ENCODE measurements at places on chromosomes 11 and 22. TPM values are rescaled to one million over a fixed set of nuclear protein-coding genes. Genes with fewer than 3 reads are reported as not detected.
A peak's percentile ranks its signal among the peaks of the same experiment; 100 is the strongest.

The OR10G8 gene
- not detected for total RNA-seq

The MPEG1 gene
- total RNA-seq = not detected

The ACO2 gene
- total RNA-seq = 69.1 TPM

The GRAP2 gene
- under 0.01 TPM for total RNA-seq

The IGLL1 gene
- not detected for total RNA-seq

The KRTAP5-7 gene
- total RNA-seq = not detected

The RFPL3 gene
- not detected for total RNA-seq

The NXF1 gene
- total RNA-seq = 28.3 TPM

- DNase-seq = no peak
Observed at GRCh38 chr11:103736315-103737036, 300.0 kb upstream of the DDI1 start.

DNA sequence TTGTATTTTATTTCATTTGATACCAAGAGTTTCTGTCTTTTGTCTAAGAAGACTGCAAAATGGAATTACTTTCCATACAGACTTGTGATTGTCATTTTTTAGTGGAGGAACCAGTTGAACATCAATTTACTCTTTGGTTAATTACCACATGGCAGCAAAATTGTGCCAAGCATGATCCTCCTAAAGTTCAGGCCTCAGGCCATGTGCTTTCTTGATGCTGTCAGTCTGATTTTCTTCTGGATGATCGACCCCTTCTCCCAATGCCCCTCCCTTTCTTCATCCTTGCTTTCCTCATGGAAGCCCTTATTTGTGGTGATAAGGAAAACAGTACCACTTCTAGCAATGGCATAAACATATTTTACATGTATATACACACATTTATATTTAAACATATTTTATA lies 76.2 kb downstream of the SVIP start:
- no peak for DNase-seq

- DNase-seq = no peak
Observed at GRCh38 chr11:128318856-128319474, 268.4 kb downstream of the ETS1 start.

- no peak for DNase-seq
Observed at GRCh38 chr11:56843816-56844215, 95.3 kb upstream of the OR9G4 start.

DNA sequence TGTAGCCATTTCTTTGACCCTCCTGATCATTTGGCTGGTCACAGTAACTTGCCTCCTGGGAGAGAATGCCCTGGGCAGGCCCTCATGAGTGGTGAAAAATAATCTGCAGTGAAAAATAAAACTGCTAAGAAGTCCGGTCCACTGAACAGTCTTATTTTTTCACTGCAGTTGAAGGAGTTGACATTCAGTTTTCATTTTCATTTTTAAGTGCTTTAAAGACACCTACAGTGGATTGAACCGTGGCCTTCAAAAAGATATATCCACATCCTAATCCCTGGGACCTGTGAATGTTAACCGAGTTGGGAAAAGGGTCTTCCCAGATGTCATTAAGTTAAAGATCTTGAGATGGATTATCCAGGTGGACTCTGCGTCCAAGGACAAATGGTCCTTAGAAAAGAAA lies 153.6 kb upstream of the GRK3 start:
- no peak for DNase-seq

DNA sequence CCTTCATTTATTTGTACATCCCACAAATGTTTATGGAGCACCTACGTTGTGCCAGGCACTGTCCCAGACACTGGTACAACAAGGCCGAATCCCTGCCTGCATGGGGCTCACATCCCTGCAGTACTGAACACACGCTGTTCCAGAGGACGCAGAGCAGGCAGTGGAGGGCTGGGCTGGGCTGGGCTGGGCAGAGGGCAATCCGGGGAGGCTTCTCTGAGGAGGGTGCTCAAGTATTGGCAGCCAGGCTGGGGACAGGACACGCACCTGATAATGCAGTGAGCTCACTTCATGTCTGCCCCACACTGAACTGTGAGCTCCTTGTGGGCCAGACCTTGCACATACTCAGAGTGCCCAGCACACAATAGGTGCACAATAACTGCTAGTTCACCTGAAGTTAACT lies 34.1 kb downstream of the CYTH4 start:
- DNase-seq = no peak

DNA sequence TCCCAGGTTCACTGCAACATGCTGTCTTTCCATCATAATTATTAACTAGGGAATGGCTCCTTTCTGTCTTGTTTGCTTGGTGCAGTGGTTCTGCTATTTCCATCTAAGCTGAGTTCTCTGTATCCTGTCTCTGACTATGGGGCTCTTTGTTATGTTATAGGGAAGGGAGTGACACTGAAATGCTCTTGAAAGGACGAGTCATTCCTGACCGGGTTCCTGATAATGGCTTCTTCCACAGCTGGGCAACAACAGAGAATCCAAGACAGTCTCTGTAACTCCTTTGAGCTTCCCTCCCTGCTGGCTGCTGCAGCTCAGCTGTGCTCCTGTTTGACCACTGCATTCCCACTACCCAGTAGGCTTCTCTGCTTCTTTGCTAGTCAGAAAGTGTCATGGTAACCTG lies 24.1 kb downstream of the OR2AT4 start:
- no peak for DNase-seq

DNA sequence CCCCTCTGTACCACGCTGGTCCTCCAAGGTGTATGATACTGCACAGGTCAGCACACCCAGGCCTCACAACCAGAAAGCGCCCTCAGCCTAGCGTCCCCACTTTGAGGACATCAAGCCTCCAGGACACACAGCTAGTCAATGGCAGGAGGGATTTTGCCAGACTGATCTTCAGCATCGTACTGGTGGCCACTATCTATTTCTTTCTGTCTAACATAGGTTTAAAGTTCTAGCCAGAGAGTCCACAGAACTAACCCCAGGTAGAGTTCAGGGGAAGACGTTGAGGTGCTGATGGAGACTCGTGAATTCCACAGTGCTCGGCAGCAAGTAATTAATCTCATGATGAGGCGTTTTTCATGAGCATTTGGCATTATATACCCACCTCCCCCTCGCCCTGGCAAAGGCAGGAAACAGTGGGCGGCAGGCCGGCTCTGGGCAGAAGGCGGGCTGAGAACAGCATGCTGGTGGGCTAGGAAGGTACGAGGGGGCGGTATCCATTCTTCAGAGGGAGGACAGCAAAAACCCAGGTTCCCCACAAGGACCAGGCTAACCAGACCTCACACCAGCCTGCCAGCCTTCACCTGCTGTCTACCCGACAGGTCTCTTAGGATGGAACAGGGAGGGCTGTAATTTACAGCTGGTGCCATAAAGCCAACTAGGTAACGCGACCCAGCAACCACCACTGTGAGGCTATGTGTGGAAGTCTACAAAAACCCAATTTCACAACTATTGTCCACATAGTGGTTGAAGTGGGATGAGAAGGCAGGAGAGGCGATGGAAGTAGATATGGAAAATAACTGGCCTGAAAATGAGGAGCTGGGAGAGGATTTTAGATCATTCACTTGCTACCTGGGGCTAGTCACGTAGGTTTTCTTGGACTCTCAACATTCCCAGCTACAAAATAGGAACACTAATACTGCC lies 18.5 kb downstream of the MYH9 start:
- DNase-seq = no peak

- peak; percentile 20 for DNase-seq
Observed at GRCh38 chr11:2277008-2277346, 6.6 kb upstream of the ASCL2 start.

DNA sequence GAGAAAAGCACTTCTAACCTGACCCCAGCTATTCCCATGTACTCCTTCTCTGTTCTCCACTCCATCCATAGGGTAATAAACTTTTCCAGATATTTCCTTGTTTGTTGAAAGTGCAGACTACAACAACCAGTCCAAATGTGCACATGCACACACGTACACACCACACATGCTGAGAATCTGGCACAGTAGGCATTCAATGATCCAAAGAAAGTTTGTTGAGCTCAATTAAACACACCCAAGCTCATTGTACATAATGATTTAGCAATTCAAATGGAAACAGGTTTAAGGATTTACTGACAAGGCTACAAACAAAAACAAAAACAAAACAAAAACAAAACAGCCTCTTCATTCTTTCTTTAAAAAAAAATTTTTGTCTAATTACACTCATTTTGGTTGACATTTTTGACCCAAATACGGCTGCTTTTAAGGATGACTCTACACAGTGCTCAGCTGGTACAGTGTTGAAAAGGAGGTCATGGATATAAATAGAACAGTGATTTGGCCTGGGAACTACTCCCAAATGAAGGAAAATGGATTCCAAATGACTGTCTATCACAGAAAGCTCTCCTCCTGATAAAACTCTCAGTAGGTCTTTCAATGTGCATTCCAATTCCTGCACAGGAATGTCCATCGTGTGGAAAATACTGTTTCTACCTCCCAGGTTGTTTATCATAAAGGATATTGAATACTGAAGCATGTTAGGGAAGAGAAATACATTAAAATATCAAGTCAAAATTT lies 232.2 kb downstream of the GUCY1A2 start:
- peak; percentile 10 for DNase-seq

GRCh38 chr22:41394012-41394356 lies 12.2 kb downstream of the TEF start:
- DNase-seq = no peak

DNA sequence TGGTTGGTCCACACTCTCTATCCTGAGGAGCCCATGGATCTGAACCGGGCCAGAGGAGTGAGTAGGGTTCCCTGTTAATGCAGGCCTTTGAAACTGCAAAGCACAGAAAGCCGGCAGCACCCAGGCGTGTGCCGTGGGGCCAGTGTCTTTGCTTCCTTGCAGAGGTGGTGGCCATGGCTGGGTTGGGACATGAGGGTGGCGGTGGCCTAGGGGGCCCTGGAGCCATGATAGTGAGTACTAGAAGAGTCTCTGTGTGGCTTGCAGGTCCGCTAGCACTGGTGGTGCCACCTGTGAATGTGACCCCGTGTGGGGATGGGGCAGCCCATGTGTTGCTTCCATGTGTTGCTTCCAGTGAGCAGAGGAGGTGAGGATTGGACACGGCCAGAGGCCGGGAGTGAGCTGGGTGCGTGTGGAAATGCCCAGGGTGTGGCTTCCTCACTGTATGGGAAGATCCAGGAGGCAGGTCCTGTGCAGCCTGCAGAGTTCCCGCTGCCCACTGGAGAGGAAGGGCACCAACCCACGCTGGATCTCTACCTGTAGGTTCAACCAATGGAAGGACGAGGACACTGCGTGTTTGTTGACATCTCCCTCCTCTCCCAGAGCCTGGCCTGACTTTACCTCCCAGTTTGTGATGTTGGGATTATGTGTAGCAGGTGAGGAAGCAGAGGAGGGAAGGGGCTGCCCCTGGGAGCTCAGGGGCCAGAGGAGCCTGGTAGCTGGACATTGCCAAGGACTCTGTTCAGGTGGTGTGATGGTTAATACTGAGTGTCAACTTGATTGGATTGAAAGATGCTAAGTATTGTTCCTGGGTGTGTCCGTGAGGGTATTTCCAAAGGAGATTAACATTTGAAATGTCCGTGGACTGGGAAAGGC lies 796.6 kb downstream of the TBC1D22A start:
- DNase-seq = no peak

GRCh38 chr11:107777110-107777509 lies 65.3 kb upstream of the SLN start:
- no peak for DNase-seq

DNA sequence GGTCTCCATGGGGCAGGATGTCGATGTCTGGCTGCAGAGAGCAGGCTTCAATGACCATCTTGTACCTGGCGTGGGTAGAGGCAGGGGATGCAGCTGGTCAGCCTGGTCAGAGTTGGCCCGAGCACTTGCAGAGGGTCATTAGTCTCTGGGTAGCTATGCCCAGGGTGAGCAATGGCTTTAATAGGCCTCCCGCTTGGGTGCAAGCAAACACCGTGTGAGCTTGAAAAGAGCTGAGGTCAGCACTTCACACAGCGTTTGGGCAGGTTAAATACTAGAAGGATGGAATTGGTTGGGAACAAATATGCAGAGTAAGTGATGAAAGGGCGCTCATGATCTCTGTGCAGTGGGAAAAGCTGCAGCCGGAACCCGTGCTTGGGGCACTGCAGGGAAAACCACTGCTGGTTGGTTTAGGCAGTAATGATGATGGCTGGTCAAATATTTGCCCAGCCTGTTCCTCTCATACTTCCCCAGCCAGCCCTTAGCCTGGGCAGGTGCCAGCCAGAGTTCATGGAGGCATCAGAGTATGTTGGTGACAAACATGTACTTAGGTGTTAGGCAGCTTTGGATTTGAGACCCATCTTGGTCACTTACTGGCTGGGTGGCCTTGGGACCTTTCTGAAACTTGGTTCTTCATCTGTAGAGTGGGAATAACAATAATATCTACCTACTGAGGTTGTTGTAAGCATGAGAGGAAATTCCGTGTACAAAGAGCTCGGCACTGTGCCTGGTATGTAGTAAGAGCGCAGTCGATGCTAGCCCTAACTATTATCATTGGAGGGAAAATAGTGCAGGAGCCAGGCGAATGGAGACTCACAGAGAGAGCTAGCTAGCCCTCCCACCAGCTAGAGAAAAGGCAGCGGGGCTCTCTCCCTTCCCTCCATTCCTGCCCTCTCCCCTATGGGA lies 25.2 kb upstream of the KCNJ11 start:
- DNase-seq = no peak

DNA sequence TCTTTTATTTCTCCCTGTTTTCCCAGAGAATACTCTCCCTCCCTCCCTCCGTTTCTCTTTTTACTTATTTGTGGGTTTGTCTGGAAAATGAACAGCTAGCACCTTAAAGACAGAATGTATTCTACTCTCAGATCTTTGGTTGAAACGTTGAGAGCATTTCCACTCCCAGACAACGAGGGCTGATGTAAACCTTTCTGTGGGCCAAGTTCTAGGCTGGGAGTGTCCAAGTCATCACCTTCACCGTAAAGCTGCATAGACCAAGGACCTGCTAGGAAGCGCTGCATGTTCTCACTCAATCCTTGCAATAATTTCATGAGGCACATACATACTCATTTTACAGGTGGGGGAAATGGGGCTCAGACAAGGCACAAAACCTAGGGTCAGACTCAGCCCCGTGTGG lies 32.4 kb downstream of the MYH9 start:
- peak; percentile 66 for DNase-seq

DNA sequence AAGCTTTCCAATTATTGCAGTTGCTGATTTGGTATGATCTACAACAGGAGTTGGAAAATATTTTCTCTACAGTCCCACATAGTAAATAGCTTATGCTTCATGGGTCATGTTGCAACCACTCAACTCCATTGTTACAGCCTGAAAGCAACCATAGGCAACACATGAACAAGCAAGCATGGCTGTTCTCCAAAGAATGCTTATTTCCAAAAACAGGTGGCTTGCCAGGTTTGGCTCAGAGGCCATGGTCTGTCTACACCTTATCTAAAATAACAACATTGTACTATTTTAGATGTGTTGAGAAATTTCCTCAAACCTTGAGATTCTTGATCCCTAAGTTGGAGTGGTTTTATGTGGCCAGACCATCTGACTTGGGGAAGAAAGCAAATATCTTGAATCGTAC lies 153.9 kb upstream of the MPPED2 start:
- no peak for DNase-seq

- DNase-seq = no peak
Observed at GRCh38 chr11:120869516-120870011, 154.3 kb upstream of the TBCEL start.

- DNase-seq = no peak
Observed at GRCh38 chr22:25573841-25574240, 9.4 kb downstream of the GRK3 start.

- DNase-seq = no peak
Observed at GRCh38 chr11:27837895-27838563, 137.8 kb upstream of the BDNF start.

Measured in fibroblast of villous mesenchyme (primary cell).